Renal pelvis (tissue), 12 donors: ENCODE measurements at places on chromosomes 3 and 15. TPM values are rescaled to one million over a fixed set of nuclear protein-coding genes. Genes with fewer than 3 reads are reported as not detected.

DNA sequence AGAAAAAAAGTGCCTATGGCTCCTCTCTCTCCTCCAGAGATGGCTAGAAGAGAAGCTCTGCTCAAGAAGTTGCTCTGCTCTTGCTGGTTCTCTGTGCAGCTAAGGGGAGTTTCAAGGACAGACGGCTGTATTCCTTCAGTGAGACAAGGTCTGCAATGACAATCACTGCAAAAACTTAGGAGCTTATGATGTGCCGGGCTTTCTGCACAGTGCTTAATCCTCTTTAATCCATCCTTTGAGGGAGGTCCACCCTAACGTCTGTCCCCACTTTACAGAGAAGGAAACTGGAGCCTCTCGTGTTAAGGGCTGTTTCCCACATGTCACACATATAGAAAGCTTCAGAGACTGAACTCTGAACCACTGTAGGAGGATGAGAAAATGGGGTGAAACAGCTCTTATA lies 260.6 kb downstream of the MEX3B start:
- no peak for DNase-seq

DNA sequence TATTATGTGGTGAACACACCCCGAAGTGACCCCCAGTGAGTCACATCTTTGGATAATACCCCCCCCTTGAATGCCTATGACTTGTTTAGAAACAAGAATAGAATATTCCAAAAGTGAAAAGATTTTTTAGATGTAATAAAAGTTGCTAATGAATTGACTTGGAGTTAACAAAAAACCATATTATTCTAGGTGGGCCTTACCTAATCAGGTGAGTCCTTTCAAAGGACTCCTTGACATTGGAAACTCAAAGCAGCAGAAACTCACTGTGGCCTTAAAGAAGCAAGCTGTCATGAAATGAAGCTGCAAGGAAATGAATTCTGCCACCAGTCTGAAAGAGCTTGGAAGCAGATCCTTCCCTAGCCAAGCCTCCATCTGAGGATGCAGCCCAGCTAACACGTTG lies 10.9 kb upstream of the ISL2 start:
- DNase-seq = no peak

- no peak for DNase-seq
Measured at GRCh38 chr3:140762746-140763145, 84.9 kb downstream of the TRIM42 start.

GRCh38 chr15:90686435-90687218 lies 30.5 kb upstream of the BLM start:
- no peak for DNase-seq

GRCh38 chr3:141663993-141664392 lies 74.1 kb upstream of the RNF7 start:
- DNase-seq = no peak

GRCh38 chr3:126127452-126127851 lies 43.5 kb upstream of the SLC41A3 start:
- DNase-seq = no peak

- DNase-seq = no peak
Measured at GRCh38 chr15:46815765-46816164, 901.5 kb upstream of the SEMA6D start.

- DNase-seq = no peak
Measured at GRCh38 chr3:52521488-52521824, 12.2 kb downstream of the NT5DC2 start.

- DNase-seq = no peak
Measured at GRCh38 chr15:45314960-45315359, 62.9 kb downstream of the SLC28A2 start.

GRCh38 chr3:169846458-169847193 lies 23.1 kb downstream of the LRRC31 start:
- DNase-seq = no peak

GRCh38 chr3:13139471-13140065 lies 66.3 kb upstream of the IQSEC1 start:
- no peak for DNase-seq

DNA sequence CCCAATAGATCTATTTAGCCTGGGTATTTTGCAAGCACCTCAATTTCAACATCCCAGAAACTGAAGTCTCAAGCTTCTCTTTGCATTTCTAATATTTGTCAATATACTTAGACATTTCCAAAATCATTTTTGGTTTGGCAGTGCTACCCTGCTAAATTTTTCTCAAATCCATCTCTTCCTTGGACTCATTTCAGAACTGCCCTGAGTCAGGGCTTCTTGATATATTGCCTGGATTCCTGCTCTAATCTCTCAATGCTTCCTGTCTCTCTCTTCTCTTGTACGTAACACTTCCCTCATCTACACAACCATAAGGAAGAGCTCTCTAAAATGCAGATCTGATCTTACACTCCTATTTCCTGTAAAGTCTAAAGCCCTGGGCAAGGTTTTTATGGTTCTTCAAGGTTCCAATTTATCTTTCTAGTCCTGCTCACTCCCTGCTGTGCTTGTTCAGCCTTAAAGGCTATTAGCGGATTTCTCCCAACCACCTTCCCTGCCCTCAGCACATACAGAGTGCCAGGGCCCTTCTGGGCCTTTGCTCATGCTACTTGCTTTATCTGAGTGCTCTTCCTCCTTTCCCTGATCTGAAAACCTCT lies 53.0 kb upstream of the MME start:
- no peak for DNase-seq

GRCh38 chr3:8757551-8758518 lies 11.6 kb downstream of the OXTR start:
- DNase-seq = no peak

DNA sequence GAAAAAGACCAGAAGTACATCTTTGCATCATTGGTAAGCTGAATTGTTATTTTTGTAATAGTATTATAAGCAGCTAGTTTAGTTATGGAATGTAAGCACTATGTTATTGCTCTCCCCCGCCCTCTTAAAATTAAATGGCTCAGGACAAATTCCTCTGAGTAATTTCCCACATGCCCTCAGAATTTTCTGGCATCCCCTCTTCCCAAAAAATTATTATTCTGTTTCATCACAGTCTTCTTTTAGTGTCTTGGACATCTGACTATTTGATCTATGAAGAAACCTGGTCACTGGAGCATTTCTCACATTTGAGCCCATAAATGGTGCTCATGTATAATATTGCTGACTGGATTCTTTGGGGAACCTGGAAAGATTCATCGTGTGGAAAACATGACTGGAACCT lies 68.3 kb downstream of the KLHL25 start:
- no peak for DNase-seq

DNA sequence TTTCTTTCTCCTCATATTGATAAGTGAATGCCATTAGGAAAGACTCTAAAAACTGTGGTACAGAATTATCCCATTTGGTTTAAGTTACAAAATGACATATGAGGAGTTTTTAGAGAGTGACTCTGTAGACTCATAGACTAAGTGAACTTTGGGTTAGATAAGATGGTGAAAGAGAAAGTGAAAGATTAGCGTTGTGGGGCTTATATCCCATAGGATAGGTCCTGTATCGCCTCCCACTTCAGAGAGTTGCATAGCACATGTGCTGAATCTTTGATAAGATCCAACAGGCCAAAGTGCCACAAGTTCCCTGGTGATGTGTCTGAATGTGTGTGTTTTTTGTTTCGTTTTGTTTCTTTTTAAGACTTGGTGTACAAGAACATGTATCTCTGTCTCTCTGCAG lies 666.9 kb downstream of the MECOM start:
- DNase-seq = no peak

GRCh38 chr3:73745526-73746191 lies 120.9 kb upstream of the PDZRN3 start:
- peak; percentile 37 for DNase-seq

- no peak for DNase-seq
Measured at GRCh38 chr3:167851749-167852148, 116.2 kb downstream of the SERPINI1 start.

GRCh38 chr15:40051616-40052415 lies 12.8 kb upstream of the SRP14 start:
- DNase-seq = no peak

DNA sequence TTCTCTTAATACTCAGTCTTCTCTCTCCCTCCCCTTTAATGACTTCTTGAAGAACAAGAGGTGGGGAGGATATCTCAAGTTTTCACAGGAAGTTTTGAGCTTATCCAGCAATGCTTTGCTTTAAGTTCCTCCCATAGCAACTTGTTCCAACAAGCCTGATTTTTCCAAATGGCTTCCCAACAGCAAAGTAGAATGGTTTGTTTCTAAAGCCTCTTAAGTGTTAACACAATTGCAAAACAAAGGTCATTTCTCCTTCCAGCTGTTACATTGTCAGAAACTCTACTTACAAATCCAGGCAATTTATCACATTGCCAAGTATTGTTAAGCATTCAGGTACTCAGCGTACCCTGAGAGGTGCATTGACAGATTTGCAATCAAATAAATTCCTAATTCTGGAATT lies 6.8 kb upstream of the ZNF770 start:
- DNase-seq = no peak

DNA sequence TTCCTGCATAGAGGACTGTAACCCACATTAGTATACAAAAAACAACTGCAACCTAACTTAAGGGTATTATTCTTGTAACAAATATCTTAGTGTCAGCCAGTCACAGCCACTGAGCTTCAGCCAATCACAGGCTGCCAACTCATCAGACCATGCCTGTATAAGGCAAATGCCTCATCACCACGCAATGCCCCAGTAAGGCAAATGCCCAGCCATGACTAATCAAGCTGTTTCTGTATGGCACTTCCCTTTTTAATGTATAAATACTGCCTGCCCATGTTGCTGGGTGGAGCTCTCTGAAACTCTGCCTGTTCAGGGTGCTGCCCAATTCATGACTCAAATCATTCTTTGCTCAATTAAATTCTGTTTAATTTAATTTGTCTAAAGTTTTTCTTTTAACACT lies 18.4 kb upstream of the GABRA5 start:
- no peak for DNase-seq

- no peak for DNase-seq
Measured at GRCh38 chr3:48372862-48373435, 930 bp downstream of the FBXW12 start.

DNA sequence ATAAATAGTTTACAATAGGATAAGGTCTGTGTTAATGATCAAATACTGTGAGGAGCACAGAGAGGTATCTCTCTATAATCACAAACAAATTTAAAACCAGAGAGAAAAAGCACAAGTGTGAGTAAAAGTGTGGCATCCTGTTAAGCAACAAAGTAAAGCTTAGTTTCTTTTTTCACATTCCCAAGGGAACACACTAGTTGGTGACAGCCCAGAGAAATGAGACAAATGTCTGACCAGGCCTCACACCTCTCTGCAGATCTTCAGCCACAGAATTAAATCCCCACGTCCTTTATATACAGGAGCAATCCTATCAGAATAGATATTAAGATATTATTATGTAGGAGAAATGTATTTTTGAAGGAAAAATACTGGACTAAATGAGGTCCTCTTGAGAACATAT lies 2.7 kb downstream of the FBN1 start:
- DNase-seq = no peak

- no peak for DNase-seq
Measured at GRCh38 chr3:98855806-98856400, 45.6 kb downstream of the DCBLD2 start.

- no peak for DNase-seq
Measured at GRCh38 chr3:52046186-52046901, 10.0 kb downstream of the DUSP7 start.

- DNase-seq = peak; percentile 42
Measured at GRCh38 chr15:99486371-99487336, 79.1 kb upstream of the MEF2A start.

DNA sequence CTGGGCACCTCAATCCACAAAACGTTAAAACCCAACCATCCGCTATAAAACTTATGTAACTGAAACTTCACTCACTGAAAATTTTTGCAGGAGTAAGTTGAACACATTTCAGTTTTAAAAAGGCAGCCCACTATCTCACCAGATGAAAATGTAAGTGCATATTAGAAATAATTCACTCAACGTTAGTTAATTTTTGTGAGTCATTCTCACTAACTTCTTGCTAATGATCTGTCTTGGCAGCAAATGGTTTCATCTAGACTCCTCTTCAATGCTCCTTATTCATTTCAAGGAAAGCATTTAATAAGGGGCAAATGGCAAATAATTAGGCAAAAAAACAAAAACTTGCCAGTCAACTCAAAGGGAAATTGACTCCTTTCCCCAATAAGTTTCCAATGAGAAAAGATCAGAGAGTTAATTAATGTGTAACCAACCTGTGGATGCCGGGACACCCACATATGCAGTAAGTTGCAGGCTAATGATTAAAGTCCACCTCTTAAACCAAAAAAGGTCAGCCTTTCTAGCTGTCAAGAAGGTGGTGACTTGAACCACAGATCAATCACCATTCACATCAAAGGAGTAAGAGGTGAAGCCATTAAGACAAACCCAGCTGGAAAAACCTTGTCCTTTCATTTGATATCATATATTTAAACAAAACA lies 22.9 kb upstream of the PRICKLE2 start:
- DNase-seq = no peak

DNA sequence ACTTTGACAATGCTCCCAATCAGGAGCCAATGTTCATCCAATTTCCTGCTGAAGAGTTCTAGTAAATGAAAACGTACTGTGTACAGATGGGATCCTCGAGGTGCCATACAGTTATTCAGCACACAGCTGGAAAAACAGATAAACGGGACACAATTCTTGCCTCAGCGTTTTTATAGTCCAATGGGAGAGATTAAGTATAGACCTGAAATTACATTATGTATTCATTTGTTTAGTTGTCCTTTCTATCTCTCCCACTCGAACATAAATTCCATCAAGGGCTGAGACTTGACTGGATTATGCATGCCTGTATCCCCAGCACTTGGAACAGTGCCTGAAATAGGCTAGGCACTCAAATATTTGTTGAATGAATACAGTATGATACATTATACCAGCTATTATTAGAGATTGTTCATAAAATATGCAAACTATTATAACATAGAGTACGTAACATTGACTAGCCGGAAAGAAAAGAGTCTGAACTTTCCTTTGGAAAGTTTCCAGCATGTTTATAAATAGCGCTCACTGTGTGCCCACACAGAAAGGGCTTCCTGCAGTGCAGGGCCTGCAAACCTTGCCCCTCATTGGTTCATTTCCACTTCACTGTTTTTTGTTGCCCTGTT lies 27.4 kb upstream of the SNTN start:
- peak; percentile 5 for DNase-seq

GRCh38 chr3:95265129-95265528 lies 1202.3 kb downstream of the NSUN3 start:
- no peak for DNase-seq

DNA sequence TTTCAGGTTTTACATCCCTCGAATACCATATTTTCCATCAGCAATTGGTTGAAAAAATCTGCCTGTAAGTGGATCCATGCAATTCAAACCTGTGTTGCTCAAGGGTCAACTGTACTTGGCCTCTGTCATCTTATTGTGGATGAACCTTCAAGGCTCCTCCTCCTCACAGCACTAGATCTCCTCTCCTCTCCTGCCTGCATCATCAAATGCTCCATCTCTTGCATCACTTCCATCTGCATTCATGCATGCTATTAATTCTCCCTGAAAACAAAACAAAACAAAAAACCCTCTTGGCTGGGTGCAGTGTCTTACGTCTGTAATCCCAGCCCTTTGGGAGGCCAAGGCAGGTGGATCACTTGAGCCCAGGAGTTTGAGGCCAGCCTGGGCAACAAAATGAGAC lies 10.1 kb downstream of the BCL2L10 start:
- no peak for DNase-seq

Gene TBC1D2B
- polyA plus RNA-seq = 25.9 TPM

Gene EFCC1
- 2.8 TPM for polyA plus RNA-seq

Gene COL6A5
- 0.03 TPM for polyA plus RNA-seq

Gene ACAN
- 2.3 TPM for polyA plus RNA-seq

Gene SAMMSON
- 0.19 TPM for polyA plus RNA-seq

Gene CALML4
- polyA plus RNA-seq = 32.3 TPM

Gene ZNF660
- 10.0 TPM for polyA plus RNA-seq

Gene CHRD
- polyA plus RNA-seq = 16.1 TPM

Gene CCDC33
- polyA plus RNA-seq = 8.7 TPM

Gene EHHADH
- polyA plus RNA-seq = 31.3 TPM

Gene PPP1R14D
- polyA plus RNA-seq = 0.69 TPM

Gene LRRFIP2
- 40.5 TPM for polyA plus RNA-seq

Gene ISLR2
- 0.39 TPM for polyA plus RNA-seq
